Neural crest cell (in vitro differentiated cells): ENCODE measurements at places on chromosomes 16 and 17.
A peak's percentile ranks its signal among the peaks of the same experiment; 100 is the strongest.

GRCh38 chr17:66378296-66378695 lies 75.9 kb downstream of the PRKCA start:
- no peak for DNase-seq

- peak; percentile 92 for DNase-seq
Measured at GRCh38 chr17:32006957-32007462, at the start of gene LRRC37B. Gene LRRC37B, plus strand, starts transcription at chr17:32007383. Its CDS starts 14,010 bp downstream, at chr17:32021393.

GRCh38 chr16:2595393-2596205 lies 57.8 kb downstream of the PDPK1 start:
- DNase-seq, result no peak

DNA sequence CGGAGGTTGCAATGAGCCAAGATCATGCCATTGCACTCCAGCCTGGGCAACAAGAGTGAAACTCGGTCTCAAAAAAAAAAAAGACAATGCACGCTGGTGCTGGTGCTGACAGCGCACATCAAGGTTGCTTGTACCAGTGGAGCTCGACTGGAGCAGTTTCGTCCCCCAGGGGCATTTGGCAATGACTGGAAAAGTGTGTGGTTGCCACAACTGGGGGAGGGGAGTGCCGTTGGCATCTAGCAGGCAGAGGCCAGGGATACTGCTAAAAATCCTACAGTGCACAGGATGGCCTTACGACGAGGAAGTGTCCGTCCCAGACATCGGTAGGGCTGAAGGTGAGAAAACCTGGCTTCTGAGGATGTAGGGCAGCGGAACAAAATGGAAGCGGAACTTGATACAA lies 2.4 kb downstream of the MEAK7 start:
- no peak for DNase-seq

DNA sequence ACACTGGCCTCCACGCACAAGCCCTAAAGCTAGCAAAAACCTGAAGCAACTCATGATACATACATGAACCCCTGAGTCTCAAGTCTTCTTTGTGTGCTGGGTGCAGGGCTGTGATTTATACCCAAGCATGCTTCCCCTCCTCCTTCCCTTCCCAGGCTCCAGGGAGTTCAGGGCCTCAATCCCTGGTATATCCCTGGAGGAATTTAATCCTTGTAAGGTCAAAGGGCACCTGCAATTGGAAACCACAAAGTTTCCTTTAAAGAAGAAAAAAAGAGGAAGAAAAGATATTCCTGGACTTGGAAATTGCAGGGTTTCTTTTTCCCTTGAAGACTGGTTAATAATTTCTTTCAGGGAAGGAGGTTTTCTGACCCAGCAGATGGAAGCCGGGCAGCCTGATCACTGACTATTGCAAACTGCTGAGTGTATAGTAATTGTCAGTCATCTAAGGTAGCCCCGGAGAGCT lies 182.3 kb downstream of the AATF start:
- no peak for DNase-seq

- DNase-seq, result no peak
Measured at GRCh38 chr16:68470461-68471150, 22.3 kb upstream of the SMPD3 start.

DNA sequence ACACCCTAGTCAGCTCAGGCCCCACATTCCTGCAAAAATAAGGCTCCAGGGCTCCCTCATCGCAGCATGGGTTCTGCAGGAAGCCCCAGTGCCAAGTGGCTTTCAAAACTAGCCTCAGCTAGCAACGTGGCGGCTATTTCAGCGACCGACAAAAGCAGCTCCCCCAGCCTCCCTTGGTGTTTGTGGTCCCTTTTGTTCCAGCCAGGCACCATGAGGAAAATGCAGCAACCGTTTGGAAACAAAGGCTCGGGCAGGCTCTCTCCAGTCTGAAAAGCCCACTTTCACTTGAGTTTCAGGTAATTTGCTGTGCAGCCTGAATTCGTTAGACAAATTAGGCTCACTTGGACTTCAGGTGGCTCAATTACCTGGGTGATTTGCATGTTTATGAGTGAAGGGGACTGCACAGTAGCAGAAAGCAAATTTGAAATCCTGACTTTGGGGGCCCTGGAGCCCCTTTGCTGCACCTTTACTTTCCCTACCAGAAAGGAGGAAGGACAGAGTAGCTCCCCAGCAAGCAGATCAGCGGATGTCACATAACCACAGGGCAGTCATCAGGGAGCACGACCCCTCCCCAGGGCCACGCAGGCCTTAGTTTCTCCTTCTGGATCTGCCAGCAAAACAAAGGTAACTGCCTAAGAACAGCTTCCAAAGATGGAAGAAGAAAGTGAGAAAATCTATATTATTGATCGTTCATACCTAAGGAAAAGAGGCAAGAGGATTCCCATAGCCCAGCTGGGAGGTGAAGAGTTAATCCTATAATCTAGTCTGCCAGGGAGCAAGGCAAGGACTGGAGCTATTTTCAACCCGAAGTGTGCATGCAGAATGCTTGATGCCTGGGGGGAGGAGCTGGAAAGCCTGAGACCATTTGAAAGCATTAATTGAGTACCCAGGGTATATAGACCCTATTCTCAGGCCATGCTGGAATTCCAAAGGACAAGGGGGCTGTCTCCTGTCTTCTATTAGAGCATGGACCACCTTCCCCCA lies 143.1 kb upstream of the SDK2 start:
- DNase-seq, result no peak

GRCh38 chr17:14033166-14033565 lies 36.1 kb upstream of the COX10 start:
- no peak for DNase-seq

DNA sequence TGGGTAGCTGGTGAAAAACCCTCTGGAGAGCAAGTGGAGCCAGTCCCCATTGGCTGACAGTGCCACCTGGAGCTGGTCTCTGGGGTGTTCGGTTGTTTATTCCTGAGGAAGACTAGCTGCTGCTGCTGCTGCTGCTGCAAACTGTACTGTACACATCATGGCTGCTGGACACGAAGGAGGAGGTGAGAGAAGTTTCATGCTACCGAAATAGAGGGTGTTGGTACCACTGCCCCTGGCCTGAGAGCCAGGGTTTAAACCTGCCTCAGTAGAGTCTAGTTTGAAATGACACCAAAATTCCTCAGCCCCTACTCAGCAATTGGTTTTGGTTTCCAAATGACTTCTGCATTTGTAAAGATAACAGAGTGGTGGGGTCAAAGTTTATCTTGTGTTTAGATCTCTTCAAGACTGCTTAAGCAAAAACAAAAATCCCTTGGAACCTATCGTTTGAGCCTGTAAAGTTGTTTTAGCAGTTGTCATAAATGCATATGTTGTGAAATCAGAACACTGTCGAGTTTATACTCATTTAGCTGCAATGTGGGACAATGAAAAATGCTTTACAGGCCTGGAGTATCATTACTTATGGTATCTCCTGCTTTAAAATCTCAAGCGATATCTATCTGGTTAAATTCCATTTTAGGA lies 40.8 kb downstream of the CYB5B start:
- DNase-seq, result no peak

- no peak for DNase-seq
Measured at GRCh38 chr17:65564793-65565192, 3.3 kb upstream of the AXIN2 start.

- DNase-seq, result peak; percentile 46
Measured at GRCh38 chr16:66275775-66276428, 90.6 kb upstream of the CDH5 start.

- DNase-seq, result no peak
Measured at GRCh38 chr17:69729944-69730343, 315.4 kb downstream of the MAP2K6 start.

- no peak for DNase-seq
Measured at GRCh38 chr17:21689604-21690003, 2.7 kb upstream of the KCNJ18 start.

GRCh38 chr16:27149986-27150385 lies 53.3 kb upstream of the KDM8 start:
- DNase-seq, result no peak

DNA sequence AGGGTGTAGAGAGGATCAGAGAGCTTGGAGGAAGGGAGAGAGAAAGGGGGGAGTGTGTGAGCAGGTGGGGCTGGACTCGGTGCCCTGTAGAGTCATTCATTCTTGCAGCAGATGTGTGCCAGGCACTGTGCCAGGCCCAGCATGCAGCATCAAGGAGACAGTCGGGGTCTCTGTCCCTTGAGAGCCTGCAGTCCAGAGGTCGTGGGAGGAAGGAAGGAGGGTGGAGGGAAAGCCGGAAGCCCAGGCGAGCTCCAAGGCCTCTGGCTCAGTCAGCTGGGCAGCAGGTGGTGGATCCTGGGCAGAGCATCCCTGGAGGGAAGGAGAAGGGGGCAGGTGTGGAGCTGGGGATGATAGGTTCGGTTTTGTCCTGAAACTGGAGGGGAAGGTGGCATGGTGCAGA lies 27.5 kb downstream of the EPN2 start:
- DNase-seq, result no peak

- DNase-seq, result no peak
Measured at GRCh38 chr17:39062846-39063680, 88.4 kb downstream of the PLXDC1 start.

DNA sequence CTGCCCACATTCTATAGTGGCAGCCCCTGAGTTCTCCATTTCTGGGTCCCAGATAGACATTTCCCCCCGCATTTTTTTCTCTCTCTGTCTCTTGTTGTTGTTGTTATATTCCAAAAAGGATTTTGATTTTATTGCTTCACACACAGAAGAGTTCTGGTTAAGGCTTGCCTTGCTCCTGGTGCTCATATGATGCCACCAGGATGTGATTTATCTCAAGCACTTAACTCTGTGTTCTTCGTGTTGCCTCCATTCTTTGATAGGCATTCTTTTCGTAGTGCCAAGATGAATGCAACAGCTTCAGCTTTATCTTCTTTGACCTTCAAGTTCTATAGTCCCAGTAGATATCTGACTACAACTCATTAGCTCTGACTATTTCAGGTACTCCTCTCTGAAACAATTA lies 9.1 kb downstream of the ITGA3 start:
- no peak for DNase-seq

- DNase-seq, result no peak
Measured at GRCh38 chr16:53893731-53894435, 189.9 kb downstream of the FTO start.

DNA sequence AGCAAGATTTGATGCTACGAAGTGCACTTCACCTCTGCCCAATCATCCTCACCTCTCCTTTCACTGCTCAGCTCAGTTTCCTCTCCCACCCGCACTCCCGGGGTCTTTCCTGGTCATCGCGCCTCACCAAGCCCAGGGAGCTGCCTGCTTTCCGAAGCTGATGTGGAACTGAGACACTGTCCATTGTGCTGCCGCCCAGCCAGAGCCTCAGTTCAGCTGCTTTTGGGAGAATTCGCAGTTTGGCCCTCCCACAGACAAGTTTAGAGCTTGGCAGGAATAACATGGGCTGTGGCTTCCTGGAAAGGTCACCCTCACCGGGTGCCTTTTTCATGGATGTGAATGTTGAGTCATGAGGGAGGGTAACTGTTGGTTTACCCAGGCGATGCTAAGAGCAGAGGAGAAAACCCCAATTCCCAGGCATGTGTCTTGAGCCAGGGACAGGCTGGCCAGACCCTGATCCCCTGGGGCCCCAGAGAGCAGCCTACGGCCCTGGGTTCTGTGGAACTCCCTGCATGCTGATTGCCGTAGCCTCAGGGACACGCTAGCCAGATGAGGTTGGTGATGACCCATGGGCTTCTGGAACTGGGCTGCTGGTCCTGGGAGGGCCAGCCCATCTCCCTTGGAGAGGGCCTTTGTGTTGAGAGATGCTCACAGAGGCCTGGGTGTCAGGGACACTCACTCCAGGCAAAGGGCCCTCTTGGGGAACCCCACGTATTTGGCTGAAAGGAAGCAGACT lies 1687.5 kb downstream of the TP53TG3F start:
- DNase-seq, result no peak

- DNase-seq, result no peak
Measured at GRCh38 chr16:66881014-66881417, 701 bp downstream of the PDP2 start.

GRCh38 chr16:89449726-89450335 lies 40.5 kb downstream of the ANKRD11 start:
- no peak for DNase-seq
